ENCODE measurements at places on chromosomes 1 and 21.

GRCh38 chr1:171872430-171872829 lies 31.1 kb downstream of the DNM3 start:
- DNase-seq: no peak

GRCh38 chr1:45493116-45493697 lies 2.2 kb upstream of the TESK2 start:
- DNase-seq: peak; percentile 31

DNA sequence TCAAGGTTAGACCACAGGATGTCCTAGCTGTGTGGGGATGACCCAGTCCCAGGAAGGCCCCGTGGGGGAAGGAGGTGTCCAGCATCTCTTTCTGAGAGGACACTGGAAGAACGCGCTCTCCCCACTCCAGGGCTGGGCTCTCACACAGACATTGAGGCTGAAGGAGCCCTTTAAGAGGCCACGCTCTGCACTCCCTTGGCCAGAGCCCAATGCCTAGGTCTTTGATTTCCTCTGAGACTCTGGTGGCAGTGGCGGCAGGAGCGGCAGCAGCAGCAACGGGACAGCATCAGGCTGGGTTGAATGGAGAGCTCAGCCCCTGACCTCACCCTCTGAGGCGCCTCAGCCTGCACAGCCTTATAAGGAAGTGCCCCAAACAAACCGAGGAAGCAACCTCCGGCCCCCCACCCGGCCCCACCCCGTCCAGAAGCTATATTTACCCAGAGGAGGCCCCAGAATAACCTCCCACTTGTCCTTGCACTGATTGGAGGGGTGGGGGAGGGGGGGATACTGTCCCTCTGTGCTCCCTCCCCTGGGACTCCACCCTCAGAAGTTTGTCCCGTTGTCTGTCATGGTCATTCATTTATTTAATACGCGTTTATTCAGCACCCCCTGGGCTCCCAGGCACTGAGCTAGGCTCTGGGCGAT lies 12.3 kb downstream of the NES start:
- no peak for DNase-seq

GRCh38 chr1:201515062-201515750 lies 8.3 kb upstream of the CSRP1 start:
- DNase-seq: no peak

DNA sequence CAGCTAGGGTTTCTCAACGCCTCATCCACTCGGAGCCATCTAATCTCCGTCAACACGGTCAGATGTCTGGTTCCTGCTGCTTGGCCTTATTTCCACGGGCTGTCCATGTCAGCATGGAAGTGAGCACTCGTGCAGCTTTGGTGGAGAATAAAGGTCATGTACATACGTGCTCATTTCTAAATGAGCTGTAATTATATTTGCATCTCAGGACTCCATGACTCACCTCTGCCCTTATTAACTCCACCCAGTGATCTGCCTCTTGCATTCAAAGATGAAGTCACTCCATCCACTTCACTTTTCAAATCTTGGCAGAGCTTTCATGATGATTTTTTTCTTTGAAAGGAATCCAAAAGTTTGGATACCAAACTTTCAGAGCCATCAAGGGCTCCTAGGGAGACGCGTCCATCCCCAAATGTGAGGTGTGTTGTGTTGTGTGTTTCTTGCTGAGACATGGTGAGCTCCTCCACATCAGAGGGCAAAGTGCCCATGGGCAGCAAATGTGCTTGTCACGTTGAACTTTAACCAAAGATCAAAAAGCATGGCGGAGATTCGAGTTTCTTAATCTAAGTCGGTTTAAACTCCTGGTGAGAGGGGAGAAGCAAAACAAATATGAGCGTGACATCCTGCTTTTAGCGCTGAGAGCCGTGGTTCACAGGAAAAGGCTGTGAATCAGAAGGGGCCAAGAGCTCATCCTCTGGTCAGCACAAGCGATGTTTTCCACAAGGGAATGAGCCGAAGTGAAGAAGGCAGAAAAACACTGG lies 68.6 kb upstream of the ERRFI1 start:
- DNase-seq: peak; percentile 71

DNA sequence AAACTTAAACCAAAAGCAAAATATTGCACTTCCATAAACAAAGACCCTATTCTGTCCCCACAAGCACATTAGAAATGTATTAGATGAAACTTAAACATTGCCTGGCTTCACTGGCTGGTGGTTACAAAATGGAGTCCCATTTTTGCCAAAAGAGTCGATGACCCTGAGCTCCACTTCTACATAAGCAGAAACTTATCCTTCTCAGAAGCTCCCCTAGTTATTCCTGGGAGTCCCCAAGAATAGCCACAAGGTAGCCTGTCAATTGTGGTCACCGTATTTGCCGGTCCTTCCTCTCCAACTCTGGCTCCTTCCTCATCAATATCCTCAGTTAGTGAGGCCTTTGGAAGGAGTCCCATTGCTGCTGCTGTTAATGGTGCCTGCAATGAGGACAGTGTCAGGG lies 37.3 kb downstream of the CDCP2 start:
- no peak for DNase-seq

Data from fibroblast of skin of abdomen (primary cell).